Stimulated activated CD4-positive, alpha-beta T cell treated with anti-CD3 and anti-CD28 coated beads, TNF-alpha, amount 100 ng/mL, for 24 hours (primary cell): ENCODE measurements at places on chromosomes 6 and 20.
A peak's percentile ranks its signal among the peaks of the same experiment; 100 is the strongest.

- DNase-seq: no peak
These were observed 6.8 kb upstream of the MRPS10 start for GRCh38 chr6:42224222-42225028.

GRCh38 chr6:83847179-83847578 is 6.0 kb upstream of the RIPPLY2 start:
- no peak for DNase-seq

GRCh38 chr6:44642870-44643522 is 255.5 kb downstream of the CDC5L start:
- peak; percentile 56 for DNase-seq

DNA sequence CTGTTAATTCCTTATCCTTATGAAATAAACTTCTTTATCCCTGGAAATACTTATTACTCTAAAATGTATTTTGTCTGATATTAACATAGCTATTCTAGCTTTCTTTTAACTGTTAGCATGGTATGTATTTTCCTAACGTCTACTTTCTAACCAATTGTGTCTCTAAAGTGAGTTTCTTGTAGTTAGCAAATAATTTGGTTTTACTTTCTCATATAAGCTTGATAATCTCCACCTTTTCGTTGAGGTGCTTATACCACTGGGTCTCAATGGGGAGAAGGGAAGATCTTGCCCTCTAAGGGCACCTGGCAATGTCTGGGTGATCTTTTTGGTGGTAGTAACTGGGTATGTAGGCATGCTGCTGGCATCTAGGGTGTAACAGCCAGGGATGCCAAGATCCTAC is 25.7 kb downstream of the ZNF334 start:
- no peak for DNase-seq

DNA sequence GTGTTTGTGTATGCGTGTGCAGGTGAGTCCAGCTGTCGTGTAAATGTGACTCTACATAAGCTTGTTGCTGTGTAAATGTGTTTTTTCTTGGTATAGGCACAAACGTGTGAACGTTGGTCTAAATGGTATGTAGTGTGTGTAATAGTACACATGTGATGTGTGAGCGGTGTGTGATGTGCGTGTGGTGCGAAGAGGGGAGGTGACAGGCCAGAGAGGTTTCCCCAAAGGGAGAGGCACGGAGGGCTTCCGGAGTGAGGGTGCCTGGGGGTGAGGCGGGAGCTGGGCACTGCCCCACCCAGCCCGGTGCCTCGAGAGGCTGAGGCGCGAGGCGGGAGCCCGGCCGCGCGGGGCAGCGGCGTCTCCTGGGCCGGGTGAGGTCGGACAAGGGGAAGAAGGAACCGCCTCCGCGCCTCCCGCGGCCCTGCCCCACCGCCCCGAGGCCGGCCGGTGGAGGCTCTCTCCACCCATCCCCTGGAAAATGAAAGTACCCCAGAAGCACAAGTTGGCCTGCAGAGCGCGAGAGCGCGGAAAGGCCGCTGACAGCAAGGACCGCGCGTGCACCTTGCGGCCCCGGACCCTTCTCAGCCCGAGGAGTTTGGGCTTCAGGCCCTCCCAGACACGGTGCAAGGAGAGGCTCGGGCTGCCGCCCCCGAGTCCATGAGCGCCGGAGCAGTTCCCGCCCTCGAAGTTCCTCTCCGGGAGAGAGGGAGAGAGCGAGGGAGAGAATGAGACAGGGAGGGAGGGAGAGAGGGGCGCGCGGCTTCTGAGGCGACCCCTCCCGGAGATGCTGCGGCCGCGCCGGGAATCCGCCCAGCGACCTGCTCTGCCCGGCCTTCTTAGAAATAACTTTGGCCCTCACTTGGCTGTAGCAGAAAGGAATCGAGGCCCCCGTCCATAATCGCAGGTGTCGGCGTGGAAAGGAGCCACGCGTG is 43.2 kb upstream of the OSTM1 start:
- no peak for DNase-seq

DNA sequence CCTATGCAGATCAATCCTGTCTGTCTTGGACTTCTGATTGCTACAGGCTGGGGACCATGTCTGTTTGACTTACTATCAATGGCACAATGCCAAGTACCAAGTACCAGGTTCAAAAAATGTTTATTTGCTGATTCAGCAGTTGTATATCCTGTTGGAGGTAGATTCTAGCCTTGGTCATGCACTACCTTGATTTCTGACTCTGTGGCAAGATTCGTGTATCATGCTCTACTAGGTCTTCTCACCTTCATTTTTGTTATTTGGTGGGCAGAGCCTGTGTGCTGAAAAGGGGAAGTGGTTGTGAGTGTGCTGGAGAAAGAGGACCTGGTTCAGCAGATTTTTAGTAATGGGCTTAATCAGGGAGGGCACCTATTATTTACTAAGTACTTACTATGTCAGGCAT is 192.4 kb upstream of the MYLIP start:
- no peak for DNase-seq

DNA sequence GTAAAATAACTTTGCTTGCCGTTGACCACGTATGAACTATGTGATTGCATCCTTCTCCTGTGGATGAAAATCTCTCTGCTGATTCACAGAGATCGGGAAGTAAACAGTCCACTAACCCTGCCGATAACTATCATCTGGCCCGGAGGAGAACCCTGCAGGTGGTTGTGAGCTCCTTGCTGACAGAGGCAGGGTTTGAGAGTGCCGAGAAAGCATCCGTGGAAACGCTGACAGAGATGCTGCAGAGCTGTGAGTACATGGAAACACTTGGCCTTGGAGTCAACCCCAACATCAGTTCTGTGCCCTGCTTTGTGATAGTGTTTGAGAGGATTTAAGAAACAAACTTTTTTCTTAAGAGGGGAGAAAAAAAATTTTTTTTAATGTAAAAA is 937 bp downstream of the TAF8 start:
- no peak for DNase-seq

DNA sequence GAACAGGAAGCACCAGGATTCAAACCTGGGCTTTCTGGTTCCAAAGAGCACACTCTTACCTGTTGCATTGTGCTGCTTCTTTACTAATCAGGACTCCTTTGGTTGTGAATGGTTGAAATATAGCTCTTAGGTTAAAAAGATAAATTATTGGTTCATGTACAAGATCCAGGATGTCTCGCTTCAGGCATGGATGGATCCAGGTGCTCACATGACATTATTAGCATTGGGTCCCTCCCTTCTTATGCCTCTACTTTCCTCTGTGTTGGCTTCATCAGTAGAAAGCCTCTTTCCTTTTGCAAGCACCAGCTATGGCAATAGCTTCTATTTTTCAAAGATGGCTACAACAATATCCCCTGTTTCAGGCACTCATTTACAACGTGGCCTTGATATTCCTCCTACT is 217.7 kb upstream of the SULF2 start:
- no peak for DNase-seq

DNA sequence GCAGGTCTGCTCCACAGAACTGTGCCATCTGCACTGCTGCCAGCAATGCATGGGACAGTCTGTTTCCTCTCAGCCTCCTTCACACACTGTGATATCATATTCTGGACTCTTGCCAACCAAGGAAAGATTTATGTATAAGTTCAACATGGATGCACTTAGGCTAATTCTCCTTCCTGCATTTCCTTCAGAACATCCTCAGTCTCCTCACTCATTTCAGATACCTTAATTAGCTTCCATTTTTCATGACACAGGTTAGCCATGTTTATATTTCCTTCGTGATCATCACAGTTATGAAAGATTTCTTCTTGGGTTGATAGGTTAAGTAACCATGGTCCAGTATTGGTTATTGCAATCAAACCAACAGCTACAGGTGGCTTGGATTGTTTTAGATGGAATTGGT is 46.4 kb upstream of the DDR1 start:
- no peak for DNase-seq

DNA sequence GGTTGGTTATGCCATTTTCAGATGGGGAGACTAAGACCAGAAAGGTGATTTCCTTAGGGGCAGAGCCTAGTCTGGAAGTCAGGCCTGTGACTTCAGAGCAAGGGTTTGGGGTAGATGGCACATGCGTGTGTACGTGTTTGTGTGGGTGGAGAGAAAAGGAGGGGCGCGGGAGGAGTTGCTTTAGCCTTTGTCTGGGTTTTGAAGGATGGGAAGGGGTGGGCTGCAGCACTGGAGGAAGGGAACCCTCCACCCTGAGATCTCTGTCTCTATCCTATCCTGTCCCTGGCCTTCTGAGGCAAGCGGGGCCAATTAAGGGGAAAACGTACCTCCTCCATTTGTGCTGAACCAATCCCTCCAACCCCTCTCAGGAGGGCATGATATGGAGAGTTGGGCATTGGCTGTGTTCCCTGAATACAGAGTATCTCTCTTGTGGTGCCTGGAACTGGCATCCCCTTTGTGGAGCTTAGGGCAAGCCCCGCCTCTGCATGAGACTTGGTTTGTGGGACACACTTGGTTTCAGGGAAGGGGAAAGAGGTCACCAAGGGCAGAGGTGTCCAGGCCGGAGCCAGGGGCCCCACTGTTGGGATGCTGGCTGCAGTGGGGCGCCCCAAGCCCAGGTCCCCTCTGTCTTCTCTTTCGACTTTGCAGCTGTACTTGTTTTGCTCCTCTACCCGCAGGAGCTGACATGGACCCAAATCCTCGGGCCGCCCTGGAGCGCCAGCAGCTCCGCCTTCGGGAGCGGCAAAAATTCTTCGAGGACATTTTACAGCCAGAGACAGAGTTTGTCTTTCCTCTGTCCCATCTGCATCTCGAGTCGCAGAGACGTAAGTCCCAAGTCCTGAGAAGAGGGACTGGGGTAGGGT is at the start of gene DBNDD2:
DBNDD2 (plus strand) TSS at position 507 of the 863 bp plus-strand sequence; CDS start at position 686, 179 bp downstream.
- DNase-seq: no peak

- DNase-seq: no peak
These were observed 615 bp upstream of the NTSR1 start for GRCh38 chr20:62707921-62708521.

DNA sequence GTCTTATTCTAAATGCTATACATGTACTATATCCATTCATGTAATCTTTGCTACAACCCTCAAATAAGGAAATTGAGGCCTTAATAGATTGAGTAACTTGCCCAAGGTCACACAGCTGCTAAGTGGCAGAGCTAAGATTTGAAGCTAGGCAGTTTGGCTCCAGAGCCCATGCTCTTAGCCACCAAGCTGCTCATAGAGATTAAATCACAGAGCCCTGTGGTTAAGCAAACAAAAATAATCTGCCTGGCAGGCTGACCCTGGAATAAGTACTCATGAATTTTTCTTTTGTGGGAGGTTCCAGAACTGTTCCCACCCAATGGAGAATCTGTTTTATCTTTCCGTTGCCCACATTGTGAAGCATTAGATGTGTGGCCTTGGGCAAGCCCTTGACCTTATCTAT is 7.4 kb downstream of the AAR2 start:
- DNase-seq: no peak

DNA sequence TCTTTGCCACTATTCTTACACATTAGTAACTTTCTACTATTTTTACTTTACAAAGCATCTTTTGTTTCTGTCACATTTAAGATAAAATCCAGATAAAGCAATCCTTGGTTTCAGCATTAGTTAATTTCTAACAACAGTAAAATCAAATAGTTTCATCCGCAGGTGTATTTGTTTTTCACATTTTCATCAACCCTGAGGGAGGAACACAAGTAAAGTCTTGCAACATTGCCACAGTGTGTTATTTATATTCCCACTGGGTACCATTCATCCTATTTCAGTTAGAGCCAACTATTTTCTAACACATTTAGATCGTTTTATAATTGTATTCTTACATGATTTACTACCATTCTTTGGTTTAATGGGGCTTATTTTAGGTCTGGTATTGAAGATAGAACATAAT is 908.7 kb upstream of the CITED2 start:
- DNase-seq: no peak

- DNase-seq: no peak
These were observed 28.8 kb downstream of the EPB41L1 start for GRCh38 chr20:36183155-36183944.

- DNase-seq: peak; percentile 45
These were observed 660 bp upstream of the TFB1M start for GRCh38 chr6:155314773-155315515.

DNA sequence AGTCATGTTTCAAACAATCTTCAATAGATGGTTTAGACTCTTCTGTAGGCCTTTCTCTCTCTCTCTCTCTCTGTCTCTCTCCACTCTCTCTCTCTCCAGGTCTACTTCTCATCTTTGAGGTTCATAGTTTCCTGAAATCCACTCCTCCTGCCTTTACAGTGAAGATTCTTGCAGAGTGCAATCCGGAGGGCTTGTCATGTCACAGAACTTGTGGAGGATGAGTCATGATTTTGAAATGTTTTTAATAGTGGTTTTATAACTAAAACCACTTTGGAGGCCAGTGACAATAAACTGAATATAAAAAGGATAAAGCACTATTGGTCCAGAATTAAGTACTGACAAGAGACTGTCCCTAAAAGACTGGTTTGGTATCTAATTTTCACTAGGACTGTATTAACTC is 156.3 kb downstream of the KIF6 start:
- DNase-seq: no peak

- no peak for DNase-seq
These were observed 108.5 kb downstream of the MAP3K4 start for GRCh38 chr6:161100072-161100471.

GRCh38 chr6:30047220-30047619 is 13.8 kb upstream of the POLR1H start:
- no peak for DNase-seq

DNA sequence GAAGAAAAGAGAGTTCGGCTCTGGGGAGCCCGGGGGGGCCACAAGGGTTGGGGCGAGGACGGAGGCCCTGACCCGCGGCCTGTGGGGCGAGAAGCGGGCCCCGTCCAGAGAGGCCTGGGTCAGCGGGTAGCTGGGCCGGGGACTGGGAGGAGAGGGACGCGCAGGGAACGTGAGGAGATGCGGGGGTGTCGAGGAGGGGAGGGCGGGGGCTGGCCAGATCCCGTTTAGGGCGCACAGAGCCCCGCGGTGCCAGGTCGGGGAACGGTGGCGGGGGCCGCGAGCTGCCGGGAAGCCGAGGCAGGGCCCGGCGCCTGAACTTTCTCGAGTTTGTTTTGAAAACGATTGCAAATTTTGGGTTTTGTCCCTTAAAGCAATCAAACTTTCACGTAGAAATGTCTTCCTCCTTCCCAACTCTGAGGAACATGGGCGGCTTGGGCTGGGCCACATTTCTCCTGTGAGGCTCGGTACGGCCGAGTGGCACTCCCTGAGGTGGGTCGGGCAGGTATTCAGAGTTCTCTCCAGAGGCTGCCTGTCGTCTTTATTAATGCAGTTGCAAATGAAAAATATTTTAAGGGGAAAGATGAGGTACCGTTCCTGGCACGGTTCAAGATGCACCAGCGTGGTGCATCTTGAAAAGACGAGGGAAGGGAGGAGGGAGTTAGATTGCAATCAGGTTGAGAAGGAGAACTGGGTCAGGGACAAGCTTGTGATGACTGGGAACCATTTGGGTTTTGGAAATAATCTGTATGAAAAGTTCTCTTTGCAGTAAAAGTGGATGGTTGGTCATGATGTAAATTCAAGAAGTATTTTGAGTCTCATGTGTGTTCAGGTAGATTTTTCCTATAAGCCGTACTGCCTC is 972 bp downstream of the RNF8 start:
- no peak for DNase-seq

- no peak for DNase-seq
These were observed 192.3 kb downstream of the AIG1 start for GRCh38 chr6:143252961-143253360.
